ENCODE measurements at places on chromosomes 13 and 19. TPM values are rescaled to one million over a fixed set of nuclear protein-coding genes. Genes with fewer than 3 reads are reported as not detected.

DNA sequence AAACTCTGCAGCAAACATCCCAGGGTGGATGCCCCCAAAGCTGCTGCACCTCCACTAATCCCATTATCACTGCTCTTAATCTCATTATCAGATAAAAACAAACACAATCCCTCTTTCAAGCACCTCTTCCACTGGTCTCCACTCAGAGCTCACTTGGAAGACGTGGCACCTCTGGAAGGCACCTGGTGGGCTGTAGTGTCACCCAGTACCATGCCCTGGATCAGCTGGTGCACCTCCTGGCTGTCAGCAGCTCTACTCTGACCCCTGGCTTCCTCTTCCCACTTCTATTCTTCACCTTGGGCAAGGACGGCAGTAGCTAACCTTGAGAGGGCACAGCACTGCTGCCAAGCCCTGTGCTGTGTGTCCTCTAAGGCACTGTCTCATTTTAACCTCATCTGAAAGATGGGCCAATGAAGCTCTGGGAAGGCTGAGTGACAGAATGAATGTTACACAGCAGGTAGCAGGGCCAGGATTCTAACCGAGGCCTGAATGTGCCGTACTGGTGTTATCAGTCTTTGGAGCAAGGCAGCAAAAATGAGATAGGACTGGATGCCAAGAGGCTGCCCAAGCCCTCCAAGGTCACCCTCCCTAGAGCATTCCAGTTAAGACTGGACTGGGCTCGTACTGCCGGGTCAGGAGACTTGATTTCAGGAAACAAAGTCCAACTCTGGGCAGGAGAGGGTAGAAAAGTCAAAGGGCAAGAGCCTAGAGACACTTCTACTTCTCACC is 7.4 kb downstream of the BRD4 start:
- DNase-seq: no peak

- DNase-seq: no peak
Measured at GRCh38 chr13:29706923-29707322, 111.4 kb upstream of the SLC7A1 start.

The ZNF429 gene
- total RNA-seq: 18.7 TPM

DNA sequence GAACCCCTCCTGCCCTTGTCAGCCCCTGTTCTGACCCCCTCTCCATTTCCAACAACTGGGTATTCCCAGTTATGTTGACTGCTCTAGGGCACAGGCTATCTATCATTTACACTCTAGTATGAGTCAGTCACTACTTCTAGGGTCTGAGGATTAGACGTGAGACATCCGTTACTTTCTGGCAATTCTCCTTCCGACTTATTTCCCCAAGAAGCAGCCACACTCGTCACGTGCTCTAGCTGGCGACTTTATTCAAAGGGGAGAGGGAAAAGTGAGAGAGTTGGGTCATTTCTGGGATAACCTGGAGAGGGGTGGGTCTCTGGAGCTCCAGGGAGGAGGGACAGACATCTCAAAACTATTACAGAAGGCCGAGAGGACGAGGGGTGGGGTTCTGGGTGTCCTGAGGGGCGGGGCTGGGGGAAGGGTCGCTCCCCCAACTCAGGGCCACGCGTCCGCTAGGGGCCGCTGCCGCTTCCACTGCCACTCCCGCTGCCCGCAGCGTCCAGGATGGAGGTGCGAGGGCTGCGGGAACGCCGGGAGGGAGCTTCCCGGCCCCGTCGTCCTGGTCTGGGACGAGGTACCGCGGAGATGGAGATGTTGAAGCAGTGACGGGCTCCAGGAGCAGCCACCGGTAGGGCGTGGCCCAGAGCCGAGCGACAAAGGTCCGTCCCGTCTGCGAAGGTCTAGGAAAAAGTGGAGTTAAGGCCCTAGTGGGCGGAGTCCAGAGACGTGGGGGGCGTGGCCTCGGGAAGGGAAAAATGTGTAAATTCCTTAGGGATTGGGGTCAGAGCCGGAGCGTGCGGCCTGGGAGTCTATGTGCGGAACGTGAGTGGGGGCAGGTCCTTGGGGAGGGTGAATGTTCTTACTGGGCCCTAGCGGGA is 8.9 kb downstream of the RTBDN start:
- no peak for DNase-seq

All from mucosa of descending colon (tissue), 3 donors.